NCI-H748 treated with DMSO at 0.1 percent for 48 hours (cell line): ENCODE measurements at places on chromosomes 5 and 9.

GRCh38 chr9:21056931-21057330 lies 20.8 kb downstream of the IFNB1 start:
- DNase-seq: no peak

DNA sequence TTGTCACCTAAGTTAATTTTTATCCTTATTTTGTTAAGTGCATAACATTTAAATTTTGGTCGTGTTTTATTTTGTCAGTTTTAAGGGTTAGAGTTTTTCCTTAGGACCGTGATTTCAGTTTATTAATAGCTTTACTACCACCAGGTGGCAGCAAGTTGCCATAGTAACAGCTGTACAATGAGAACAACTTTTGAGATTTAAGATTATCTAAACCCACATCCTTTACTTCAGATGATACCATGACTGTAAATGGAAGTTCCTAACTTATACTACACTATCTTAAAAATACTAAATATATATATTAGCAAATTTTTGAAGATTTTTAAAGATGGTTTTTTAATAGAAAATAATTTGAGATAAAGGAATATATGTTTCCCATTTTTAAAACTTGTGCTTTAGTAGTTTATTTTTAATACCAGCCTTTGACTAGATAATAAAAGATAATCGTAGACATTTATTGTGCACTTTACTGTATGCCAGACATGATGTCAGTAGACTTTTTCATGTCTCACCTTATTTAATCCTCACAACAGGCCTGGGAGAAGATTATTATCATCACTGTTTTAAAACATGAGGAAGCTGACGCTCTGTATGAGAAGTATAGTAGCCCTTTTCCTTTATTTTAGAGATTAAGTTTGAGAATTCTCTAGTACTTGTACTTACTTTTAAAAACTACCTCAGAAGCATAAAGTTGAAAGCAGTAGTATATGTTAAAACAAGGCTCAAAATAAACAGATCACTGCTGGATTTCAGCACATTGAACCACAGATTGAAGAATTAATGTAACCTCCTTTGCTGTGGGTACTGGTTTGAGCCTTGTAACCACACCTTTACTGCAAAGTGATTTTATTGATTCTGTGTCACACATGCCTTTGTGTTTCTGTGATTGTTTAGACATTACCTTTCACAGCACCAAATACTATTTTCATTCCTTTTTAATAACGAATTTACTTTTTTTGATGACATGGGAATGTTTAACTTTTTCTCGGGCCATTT lies 27.5 kb downstream of the SREK1 start:
- DNase-seq: peak; percentile 3

DNA sequence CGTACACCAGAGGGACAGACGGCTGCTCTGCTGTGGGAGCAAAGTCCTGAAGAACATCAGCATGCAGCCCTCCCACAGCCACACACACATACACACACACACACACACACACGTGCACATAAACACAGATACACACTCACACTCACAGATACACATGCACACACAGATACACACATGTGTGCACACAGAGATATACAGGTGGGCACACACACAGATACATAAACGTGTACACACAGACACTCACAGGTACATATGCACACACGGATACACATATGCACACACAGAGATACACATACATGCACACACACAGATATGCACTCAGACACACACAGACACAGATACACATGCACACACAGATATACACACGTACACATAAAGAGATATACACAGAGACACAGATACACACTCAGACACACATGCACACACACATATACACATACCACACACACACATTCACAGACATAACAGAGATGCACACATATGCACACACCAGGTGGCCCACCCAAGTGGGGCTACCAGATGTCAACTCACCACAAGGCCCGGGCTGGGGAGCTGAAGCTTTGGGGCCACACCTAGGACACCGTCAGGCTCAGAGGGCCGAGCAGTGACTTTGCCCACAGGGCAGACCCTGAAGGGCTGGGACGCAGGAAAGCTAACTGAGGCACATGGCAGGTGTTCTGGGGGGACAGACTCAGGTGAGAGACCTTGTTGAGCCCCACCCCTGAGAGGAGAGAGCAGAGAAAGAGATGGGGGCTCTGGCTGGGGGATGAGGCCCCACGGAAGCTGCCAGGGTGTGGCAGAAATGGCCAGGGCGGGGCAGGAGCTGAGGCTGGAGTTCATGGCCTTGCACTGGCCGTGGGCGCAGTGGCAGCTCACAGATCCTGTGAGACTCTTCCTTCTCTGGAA lies 148.6 kb upstream of the PPP1R26 start:
- DNase-seq: no peak

DNA sequence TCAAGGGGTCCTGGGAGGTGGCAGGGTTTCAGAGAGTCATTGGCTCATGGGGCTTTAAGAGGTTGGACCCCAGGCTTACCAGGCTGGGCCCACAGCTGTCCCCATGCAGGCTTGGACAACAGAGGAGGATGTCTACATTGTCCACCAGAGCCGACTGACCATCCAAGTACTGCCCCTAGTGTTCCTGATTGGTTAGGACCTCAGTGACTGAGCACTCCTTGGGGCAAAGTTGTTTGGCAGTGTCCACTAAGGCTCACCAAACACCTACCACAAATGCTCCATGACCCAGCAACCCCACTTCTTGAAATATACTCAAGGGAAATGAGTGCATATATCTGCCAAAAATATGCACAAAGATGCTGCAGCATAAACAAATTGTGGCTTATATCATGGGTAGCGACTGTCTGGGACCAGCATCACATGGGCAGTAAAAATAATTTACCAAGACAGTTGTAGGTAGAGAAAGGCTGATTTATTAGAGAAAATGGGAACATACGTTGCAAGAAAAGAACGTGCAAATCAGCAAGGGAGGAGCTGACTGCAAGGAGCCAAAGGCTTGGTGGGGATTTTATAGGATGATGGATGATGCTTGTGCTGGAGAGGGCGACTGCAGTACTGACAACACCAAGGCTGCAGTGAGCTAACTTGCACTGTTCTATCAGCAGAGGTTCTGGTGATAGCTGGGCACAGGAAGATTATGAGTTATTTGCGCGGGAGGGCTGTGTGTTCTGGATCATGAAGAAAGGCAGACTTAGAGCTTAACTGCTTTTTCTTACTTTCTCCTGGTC lies 265.2 kb downstream of the GADD45G start:
- no peak for DNase-seq

DNA sequence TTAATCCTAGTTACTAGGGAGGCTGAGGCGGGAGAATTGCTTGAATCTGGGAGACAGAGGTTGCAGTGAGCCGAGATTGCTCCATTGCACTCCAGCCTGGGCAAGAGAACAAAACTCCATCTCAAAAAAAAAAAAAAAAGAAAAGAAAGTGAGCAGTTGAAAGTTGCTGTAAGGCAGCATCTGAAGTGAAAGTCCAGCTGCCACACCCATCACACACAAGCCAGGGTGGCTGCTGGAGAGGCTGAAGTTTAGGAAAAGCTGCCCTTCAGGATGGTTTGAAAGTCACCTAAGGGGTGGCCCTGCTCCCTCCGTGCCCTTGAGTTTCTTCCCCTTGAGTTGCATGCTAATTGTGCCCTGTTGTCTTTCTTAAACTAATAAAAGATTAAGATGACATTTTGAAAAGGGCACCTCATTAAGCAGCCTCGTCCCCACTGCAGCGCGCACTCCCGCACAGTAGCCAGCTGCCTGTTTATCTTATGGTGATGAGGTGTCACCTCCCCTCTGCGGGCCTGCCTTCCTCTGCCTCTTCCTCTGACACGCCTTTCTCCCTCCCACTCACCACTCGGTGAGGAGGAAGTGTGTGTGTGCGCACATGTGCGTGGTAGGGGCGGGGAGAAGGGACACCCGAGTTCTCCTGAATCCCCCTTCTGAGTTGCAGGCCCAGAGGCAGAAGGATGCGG lies 104.2 kb upstream of the PANK3 start:
- no peak for DNase-seq

- no peak for DNase-seq
Observed at GRCh38 chr5:88644676-88645075, 238.3 kb downstream of the MEF2C start.

- DNase-seq: no peak
Observed at GRCh38 chr9:77909306-77909705, 122.3 kb downstream of the GNAQ start.

DNA sequence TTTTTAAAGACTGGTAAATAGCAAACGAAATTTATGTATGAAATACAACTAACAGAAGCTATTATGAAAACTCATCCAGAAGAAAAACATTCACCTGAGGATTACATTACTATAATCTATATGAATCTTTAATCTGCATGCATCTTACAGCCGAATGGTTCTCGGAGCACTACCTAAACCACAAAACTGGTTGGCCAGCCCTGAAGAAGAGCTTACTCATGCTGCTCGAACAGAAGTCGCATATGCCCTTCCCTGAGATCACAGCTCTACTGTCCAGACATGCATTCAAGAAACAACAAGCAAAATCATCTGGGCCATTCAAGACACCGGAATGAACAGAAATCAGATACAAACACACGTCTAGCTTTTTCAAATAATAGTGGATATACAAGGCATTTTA lies 931.0 kb upstream of the DMAC1 start:
- DNase-seq: no peak

GRCh38 chr5:107980923-107981692 lies 310.4 kb upstream of the EFNA5 start:
- DNase-seq: no peak

GRCh38 chr5:71839096-71839884 lies 120.2 kb downstream of the CARTPT start:
- DNase-seq: no peak

GRCh38 chr5:79936002-79936645 lies 54.9 kb downstream of the MTX3 start:
- no peak for DNase-seq

DNA sequence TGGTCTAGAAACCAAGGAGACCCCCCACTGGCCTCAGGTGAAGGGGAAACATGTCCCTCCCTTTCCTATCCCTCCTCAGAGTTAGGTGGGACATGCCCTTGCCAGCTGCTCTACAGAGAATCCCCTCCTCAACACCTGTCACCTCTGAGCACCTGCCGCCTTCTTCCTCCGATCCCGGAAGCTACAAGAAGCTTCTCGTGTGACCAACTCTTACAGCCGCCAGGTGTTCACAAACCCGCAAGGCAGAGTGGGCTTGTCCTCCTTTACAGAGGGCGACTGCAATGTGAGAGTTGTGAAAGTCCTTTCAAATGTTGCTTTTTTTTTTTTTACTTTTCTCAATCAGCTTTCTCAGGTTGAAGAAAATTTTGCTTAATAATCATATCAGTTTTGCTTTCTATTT lies 3.7 kb upstream of the ICE1 start:
- peak; percentile 63 for DNase-seq

GRCh38 chr5:133819977-133820471 lies 148.4 kb downstream of the C5orf15 start:
- DNase-seq: no peak

GRCh38 chr9:134566196-134566847 lies 75.3 kb upstream of the COL5A1 start:
- DNase-seq: no peak

DNA sequence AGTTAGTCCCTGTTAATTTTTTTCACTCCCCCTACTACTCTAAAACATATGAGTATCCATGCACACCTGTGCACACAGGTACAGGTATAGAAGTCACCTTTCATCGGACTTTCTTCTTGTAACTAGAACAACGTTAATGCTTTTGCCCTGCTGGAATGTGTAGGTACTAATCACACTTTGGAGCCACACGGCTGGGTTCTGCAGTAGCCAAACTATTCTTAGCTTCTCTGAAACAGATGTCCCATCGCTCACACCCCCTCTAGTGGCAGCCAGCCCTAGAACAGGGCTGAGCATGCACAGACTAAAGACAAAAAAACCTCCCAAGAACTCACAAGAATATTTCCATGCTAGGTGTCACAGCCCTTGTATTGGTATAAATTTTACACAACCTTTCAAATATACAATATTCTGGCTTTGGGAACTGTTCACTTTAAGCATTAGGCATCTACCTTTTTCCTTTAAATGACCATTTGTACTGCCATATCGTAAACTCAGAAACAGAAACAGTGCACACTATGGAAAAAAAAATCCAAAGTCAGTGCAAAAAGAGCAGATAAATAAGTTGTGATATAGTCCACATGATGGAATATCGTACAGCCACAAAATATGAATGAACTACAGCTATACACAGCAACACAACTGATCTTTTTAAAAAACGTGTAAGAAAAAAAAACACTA lies 64.0 kb downstream of the RETREG1 start:
- DNase-seq: peak; percentile 74

DNA sequence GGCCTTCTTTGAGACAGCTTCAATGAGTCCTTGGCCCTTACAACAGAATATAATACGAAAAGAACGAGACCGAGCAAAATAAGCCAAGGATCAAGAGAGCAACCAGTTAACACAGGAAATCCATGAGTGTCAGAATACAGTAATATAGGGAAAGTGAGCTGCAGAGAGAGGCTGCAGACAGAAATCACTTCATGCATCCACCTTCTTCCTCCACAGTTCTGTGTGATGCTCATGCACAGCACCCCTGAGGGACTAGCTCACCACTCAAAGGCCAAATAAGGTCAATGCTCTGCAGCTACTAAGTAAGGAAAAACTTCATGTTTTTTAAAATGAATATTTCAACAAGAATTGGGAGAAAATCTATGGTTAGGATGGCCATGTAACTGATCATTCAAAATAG lies 257.1 kb downstream of the MCTP1 start:
- DNase-seq: no peak

DNA sequence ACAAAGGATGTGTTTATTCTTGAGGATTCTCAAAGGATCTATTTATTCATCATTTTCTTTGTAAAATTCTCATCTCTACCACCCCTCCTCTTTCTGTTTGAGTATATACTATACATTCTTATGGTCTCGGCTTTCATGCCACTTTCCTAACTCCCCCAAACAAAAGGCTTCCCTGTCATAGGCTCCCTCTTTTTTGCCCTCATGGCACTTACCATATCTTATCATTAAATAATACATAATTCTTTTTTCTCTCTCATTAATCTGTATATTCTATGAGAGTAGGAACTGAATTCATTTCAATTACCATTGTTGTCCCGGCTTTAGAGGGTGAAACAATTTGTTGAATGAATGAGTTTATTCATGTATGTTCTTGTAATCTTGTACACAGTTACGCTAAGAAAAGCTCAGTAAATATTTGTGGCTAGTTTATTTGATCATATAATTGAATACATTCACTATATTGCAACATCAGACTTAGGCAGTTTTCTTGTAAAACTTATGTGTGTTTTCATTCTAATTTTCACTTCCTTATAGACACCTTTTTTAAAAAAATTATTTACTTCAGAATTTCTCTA lies 254.6 kb downstream of the EDIL3 start:
- no peak for DNase-seq

DNA sequence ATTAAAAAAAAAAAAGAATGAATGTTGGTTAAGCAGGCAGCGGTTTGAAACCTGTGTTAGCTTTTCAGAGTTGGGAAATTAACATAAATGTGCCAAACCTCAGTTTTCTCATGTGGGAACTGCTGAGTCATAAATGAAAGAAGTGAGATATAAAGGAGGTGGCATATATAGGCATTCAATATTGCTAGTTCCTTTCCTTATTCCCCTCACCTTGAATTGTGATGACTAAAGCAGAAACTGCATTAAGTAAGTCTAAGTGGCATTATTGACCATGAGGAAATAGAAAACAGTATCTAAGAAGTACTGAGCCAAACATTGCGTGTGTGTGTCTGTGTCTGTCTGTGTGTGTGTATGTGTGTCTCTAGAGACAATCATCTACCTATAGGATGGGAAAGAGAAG lies 691.2 kb downstream of the TLR4 start:
- DNase-seq: no peak
